ENCODE measurements at places on chromosomes 5 and 9.

- DNase-seq = no peak
Measured at GRCh38 chr5:81881595-81881994, 90.2 kb upstream of the ATG10 start.

DNA sequence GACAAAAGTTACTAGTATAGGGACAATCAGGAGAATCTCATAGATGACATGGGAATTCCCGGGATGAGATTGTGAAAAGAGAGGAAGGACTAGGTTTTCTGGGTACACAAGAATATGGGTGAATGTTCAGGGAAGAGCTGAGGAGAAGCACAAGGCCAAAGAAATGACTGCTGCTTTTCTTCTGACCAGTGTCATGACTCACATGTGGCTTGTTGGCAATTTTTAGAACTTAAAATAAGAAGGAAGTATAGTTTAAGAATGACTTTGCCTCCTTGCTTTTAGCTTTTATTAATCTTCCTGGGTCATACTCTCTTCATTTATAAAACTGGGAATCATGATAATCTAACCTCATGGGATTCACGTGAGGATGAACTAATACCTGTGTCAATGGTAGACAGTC lies 652.4 kb upstream of the MEF2C start:
- DNase-seq = no peak

DNA sequence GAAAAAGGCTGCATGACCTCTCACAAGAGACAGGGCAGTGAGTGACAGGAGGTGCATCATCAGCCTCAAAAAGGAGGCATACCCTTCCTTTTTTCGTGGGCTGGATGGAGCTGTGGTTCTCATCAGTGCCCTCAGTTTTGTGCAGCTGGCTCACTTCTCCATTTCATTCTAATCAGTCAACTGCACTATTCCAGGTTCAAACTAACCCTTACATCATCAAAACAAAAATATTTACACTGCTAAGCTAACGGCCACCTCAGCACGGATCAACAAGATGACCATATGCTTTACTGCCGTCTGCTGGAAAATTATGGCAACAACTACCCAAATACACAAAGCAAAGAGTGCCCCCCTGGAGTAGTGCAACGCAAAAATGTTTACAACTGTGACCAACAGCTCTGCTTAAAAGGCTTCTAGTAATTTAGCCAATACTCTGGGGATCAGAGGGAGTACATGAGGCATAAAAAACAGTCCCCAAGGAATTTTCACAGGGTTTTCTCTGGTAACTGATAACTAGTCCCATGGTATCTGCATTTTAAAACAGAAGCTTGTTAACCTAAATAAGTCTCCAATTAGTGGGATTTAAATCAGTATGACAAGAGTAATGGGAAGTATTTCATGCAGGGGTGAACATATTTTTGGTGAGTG lies 10.8 kb downstream of the KCNV2 start:
- no peak for DNase-seq

- peak; percentile 74 for DNase-seq
Measured at GRCh38 chr5:157233515-157233914, 32.4 kb upstream of the CYFIP2 start.

- no peak for DNase-seq
Measured at GRCh38 chr5:129496421-129496820, 36.3 kb downstream of the ADAMTS19 start.
